ENCODE measurements at places on chromosomes 5 and 9.

DNA sequence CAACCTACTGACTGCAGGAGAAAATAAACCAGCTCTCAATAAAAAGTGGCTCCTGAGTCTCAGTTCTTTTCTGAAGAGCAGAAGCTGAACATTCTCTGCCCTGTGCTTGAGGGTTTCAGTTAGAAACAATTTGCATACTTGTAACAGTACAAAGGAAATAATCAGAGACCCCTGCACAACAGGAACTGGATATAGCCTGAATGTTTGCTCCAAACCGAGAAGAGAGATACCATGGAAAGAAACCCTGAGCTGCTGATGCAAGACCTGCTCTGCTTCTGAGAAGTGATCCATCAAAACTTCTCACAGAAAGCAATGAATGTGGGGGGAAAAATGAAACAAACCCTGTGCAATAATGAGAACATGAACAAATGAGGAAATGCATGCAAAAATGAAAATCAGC is 592.9 kb downstream of the SEMA5A start:
- no peak for DNase-seq

GRCh38 chr5:25095261-25095660 is 450.5 kb upstream of the CDH10 start:
- DNase-seq: no peak

- no peak for DNase-seq
Observed at GRCh38 chr5:78879516-78879915, 105.6 kb downstream of the ARSB start.

DNA sequence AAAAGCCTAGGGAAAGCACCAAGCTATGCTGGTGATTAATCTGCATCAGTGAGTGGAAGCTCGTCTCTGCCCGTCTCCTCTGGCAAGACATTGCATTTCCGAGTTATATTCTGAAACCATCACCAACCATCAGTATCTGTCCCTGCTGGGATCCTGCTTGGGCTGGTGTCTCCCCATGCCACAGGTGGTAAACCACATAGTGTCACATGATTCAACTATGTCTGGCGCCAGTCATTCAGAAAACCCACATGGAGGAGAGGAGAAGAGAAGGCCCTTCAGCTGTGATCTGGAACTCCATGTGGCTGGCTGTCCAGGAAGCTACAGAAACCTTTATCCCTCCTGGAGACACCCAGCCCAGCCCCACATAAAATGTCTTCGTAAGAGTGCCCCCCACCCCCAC is 4.8 kb downstream of the IL9 start:
- peak; percentile 39 for DNase-seq

GRCh38 chr5:133709209-133709725 is 96.9 kb upstream of the FSTL4 start:
- DNase-seq: no peak

GRCh38 chr5:54990841-54991258 is 5.5 kb upstream of the ESM1 start:
- no peak for DNase-seq

DNA sequence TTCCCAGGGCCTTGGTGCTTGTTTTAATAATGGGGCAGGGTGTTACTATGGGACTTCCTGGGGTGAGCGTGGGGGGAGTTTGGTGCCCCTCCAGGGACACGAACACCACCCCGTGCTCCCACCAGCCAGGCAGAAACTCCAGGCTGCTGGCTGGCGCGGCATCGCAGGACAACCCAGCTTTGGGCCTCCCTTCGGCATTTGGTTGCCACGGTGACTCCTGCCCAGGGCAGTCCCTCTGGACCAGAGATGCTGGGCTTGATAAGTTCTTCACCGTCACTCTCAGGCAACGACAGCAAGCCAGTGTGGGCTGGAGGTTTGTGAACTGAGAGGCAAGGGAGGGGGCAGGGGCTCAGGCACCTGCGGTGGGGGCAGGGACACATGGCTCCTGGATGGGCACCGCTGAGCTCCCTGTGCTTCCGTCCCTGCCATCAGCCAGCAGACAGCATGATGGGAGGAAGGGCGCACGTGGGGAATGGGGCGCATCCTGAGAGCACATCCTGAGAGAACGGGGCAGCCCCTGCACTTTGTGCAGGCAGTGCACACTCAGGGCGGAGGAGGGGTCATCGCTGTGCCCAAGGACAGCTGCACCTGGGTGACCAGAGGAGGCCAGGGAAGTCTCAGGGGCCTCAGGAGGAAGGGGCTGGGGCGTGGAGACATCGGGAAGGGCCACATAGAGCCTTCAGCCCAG is 116.4 kb downstream of the RXRA start:
- DNase-seq: no peak

- no peak for DNase-seq
Observed at GRCh38 chr9:30534455-30534854, 1850.0 kb upstream of the ACO1 start.

DNA sequence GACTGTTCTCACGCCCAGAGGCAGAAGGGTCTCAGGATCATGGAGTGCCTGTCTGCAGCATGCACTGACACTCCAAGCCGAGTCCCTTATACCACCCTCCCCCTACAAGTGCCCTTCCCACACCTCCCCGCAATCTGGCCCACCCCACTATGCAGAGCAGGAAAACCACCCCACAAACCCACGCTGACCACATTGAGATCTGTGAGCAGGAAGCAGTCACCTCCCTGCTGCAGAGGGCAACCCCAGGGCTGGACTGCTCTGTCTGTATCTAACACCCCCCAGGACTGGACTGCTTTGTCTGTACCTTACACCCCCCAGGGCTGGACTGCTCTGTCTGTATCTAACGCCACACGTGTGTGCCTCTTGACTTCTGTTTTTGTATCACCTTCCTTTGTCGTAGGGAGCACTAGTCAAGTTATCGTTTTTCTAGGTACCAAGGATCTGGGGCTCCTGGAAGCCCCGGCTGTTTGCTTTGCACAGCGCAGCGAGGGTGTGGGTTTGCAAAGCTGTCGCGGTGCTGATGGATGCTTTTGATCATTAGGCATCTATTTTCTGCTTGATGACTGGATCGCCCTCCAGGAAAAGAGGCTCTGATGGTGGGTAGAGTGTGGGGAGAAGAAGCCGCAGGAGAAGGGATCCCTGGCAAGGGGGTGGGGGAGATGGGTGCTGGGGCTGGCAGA is 21.5 kb downstream of the OLFM1 start:
- DNase-seq: no peak

DNA sequence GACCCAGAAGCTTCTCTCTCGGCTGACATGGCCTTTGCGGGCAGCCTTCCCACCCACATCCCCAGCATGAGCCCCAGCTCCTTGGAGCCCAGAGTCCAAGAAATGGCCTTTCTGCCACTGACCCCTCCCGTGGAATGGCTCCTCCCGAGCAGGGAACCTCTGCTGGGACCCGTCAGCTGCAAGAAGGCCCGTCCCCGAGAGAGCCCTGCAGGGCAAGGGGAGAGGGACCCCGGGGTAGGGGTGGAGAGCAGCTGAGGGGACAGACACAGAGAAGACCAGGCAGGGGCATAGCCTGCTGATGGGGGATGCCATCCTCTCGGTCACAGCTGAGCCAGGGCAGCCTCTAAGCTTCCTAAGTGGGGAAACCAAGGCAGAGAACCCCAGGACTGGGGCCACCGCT is 11.2 kb upstream of the NOTCH1 start:
- no peak for DNase-seq
